GM06990 (cell line): ENCODE measurements at places on chromosomes 16 and 17.

GRCh38 chr16:74501484-74502478 is 80.5 kb upstream of the CLEC18B start:
- no peak for DNase-seq

DNA sequence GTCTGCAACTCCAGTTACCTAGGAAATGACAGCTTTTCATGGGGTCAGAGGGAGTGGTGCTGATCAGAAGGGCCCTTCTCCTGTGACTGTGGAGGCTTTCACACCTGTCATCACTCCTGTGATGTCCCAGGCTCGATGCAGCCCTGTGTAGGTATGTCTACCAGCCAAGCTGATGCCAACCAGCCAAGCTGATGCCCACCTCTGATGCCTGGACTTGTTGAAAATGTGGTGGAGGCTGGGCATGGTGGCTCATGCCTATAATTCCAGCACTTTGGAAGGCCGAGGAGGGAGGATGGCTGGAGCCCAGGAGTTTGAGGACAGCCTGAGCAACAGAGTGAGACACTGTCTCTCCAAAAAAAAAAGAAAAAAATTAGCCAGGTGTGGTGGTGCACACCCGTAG is 33.7 kb upstream of the RGS9 start:
- no peak for DNase-seq

- DNase-seq, result peak; percentile 3
Measured at GRCh38 chr16:6482696-6483468, 849.8 kb upstream of the RBFOX1 start.

DNA sequence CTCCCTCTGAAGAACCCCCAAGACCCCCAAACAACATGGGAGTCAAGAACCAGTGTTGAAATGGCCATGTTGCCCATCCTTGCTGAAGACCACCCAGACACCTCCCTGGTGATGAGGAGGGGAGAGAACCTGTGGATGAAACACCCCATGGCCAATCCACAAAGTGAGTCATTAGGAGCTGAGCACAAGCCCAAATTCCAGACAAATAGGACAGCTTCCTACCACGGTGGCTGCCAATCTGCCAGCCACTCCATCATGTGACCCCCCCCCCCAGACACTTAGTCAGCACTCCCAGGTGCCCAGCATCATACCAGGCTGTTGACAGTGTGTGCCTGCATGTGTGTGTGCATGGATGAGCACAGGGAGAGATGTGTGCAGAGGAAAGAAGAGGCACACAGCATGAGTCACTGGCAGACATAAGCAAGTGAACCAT is 26.4 kb upstream of the RPL38 start:
- DNase-seq, result no peak

DNA sequence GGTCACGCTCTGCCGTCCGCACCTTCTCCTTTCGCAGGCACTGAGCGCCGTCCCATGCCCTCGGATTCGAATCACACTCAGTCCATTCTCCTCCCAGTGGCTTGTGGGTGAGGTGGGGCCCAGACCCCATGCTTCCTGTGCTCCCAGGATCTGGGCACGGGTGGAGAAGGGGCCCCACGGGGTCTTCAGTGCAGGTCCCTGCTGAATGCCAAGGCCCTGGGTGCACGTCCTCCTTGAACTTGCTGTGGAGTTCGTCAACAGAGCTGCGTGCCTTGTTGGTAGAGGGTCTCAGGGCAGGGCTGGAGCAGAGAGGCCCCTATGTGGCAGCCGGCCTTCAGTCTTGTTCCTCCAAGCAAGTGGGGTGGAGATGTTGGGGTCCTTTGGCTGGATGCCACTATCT is 7.3 kb upstream of the MC1R start:
- no peak for DNase-seq

DNA sequence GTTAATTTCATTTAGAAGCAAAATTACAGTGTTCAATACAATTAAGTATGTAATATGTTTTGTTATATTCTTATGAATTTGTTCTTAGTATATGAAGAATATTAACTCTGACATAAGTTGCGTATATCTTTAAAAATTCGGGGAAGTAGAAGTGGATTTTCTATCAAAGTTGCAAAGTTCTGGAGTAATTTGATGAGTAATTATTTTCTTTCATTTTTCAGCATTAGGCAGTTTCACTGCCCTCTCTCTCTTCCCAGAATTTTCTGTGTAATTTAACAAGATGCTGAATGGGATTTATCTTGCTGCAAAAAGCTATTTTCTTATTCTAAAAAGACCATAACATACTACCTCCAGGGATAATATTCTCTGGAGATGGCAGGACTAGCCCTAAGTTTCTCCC is 8.9 kb upstream of the CCL18 start:
- DNase-seq, result no peak

DNA sequence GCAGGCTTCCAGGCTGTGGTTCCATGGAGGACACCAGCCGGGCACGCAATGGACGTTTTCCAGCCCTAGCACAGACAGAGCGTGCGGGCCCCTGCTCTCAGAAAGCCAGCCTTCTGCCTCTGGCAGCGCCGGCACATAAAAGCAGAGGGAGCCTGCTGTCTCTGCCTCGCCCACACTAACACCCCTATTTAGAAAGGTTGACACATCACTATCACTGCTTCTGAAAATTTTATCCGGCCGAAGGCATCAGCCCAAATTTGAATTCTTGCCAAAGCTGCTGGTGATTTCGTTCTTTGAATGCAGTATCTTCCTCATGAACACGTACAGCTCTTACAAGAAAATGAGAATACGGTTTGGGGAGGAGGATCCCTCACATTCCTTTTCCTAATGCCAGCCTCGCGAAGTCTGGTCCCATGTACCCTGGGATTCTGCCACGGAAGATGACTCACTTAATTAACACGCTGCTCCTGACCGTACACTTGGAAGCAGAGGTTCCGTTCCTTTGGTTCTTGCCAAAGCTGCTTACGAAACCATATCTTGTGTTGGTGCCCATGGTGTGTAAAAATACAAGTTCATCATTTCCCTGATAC is 1.3 kb upstream of the RAB11FIP3 start:
- no peak for DNase-seq

- DNase-seq, result no peak
Measured at GRCh38 chr17:75611851-75612429, 21.3 kb upstream of the SMIM5 start.

GRCh38 chr16:30541502-30542329 is 7.1 kb upstream of the ZNF747 start:
- no peak for DNase-seq

DNA sequence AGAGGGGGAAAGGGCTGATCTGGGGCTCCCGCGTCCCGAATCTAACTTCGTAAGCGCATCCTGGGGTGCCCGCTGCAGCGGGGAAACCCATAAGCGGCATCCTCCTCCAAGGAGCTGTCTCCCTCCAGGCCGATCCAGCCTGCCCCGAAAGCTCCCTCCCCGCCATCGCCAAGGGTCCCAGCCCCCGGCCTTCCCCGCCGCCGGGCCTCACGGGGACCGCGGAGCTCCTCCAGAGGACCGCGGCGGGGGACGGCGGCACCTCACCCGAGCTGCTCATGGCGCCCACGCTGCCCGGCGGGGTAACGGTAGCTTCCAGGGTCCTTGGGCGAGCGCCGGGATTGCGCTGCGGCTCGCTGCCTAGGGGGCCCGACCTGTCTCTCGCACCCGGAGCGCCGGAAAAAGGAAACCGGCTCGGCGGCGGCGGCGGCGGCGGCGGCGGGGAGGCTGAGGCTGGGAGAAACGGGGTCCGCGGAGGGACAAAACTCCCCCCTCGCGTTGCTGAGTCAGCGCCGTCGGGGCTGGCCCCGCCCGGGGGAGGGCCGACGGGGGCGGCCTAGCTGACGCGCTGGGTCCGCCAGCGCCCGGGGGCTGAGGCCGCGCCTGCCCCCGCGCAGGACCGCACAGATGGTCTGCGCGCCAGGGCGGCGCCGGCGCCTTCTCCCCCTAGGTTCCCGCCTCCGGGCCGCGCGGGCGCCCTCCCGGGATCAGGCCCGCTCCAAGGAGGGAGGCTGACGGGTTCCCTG is at the start of gene BLMH:
TSS of gene BLMH (minus strand) at position 402 of the 743 bp plus-strand sequence. CDS start at position 277, 125 bp downstream.
- peak; percentile 89 for DNase-seq

DNA sequence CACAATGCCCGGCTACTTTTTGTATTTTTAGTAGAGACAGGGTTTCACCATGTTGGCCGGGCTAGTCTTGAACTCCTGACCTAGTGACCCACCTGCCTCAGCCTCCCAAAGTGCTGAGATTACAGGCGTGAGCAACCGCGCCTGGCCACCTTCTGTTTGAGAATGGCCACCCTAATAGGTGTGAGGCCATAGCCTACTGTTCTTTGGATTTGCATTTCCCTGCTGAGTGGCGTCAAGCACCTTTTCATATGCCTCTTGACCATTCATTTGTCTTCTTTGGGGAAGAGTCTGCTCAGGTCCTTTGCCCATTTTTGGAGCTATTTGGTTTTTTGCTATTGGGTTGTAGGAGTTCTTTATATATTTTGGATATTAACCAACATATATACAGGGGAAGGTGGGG is 276.7 kb downstream of the PARN start:
- DNase-seq, result no peak

DNA sequence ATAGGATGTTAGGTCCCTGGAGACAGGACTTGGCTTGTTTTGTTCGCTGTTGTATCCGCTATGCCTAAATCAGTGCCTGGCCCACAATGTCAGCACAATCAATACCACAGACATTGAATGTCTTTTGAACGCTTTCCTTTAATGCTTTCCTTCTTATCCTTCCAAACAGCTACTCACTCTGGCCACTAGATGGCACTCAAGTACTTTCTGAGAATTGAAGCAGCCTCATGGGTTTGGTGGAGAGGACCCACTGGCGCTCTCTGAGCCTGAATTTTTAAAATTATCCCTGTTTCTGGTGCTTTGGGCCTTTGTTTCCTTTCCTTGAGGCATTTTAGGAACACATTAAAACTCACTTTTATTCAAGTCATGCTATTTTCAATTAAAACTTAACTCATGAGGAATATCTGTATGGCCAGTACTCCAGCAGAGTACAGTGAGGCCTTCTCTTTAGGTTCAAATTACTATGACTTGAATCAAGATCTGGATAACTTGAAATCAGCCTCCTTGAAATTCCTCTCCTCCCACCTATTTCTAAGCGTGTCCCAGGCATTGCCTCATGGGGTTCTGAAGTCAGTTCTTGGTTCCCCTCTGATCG is 3.2 kb upstream of the NLRP1 start:
- no peak for DNase-seq

GRCh38 chr17:14048169-14048568 is 21.1 kb upstream of the COX10 start:
- no peak for DNase-seq

DNA sequence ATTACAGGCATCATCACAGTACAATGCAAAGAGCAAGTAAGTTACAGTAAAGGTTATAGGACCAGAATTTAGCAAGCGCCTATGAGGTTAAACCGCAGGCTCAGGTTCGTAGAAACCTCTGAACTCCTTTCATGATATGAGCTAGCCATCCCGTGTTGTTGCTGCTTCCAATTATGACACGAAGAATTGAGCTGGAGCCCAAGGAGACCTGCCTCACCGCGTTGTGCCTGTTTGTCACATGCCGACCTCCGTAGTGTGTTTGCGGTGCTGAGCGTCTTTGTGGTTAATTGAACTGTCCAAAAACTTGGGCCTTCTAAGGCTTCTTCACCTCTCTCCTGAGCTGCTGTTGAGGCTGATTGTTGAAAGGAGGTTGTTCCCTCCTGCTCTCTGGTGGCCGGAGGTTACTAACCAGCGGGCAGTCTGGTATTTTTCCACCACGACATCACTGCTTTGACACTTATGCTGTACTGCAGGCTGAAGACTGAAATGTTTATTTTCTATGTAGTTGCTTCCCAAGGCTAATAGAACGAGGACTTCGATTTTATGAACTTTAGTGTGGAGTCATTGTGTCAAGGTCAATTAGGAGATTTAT is 67.5 kb downstream of the SEC14L1 start:
- no peak for DNase-seq

DNA sequence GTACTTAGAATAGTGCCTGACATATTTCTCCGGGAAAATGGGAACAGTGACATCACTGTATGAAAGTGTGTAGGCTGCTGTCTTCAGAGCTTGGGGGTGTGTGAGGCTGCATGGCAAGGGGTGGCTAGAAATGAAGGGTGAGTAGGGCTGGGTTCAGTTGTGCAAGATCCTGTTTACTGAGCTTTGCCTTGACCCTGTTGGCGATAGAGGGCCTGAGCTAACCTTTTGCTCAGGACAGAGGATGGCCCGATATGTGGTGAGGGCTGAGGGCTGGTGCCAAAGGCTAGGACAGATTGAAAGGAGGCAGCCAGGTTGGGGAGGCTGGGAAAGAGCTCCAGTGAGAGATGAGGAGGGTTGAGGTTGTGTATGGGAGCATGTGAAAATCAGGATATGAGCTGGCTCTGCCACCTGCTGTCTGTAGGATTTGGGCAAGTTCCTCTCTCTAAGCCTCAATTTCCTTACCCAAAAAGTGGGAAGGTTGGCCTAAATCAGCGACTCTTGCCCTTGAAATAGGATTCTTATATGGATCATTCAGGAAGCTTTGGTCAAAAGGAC is 6.0 kb upstream of the CCL1 start:
- no peak for DNase-seq

DNA sequence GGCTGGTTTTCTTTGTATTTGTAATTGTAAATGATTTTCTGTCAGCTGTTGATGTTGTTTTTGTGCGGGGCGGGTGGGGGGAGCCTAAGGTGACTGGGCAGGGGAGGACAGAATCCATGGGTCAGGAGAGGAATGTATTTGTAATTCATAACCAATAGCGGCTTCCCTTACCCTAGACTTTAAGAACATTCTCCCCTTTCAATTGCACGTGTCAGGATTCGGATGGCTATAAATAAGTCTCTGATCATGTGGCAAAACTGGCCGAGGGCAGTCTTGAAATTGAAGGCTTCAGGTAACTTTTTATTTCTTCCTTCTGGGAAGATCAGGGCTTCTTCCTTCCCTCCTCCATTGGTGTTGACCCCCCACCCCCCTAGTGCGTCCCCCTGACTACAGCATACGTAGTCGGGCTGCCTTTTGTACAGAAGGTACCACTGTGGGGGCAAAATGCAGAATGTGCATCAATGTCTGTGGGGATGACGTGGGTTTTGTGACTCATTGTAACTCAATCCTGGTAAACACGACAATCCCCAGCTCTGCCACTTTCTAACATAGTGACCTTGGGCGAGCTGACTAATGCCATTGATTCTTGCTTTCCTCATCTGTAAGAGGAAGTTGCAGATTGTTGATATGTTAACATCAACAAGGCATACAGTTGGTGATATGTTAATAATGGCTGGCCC is 16.2 kb downstream of the MARCHF10 start:
- no peak for DNase-seq

GRCh38 chr17:28405632-28406472 is at the start of gene SLC46A1:
SLC46A1 (minus strand) TSS chr17:28406212; CDS start chr17:28406114, 98 bp downstream.
- DNase-seq, result peak; percentile 77

- DNase-seq, result no peak
Measured at GRCh38 chr16:89584768-89585549, 9.4 kb downstream of the CPNE7 start.

DNA sequence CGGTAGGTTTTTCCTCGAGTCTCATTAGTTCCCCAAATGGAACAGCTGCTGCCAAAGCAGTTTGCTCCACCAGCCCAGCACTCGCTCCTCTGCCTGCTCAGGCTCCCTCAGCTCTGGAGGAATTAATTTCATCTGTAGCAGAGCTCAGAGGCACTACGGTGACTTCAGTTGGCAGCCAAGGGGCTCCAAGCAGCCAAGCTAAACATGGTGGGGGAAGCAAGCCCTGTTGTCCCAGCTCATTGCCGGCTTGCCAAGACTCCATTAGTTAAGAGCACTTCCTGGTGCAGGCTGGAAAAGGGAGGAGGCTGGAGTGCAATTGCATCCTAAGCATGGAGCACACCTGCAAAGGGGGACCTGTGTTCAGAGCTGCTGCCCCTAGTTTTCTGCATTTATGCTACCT is 78.7 kb upstream of the GPRC5B start:
- no peak for DNase-seq
